Activated naive CD4-positive, alpha-beta T cell (primary cell): ENCODE measurements at places on chromosomes 13 and 19.
A peak's percentile ranks its signal among the peaks of the same experiment; 100 is the strongest.

GRCh38 chr13:112752711-112753541 lies 63.1 kb downstream of the ATP11A start:
- no peak for DNase-seq

DNA sequence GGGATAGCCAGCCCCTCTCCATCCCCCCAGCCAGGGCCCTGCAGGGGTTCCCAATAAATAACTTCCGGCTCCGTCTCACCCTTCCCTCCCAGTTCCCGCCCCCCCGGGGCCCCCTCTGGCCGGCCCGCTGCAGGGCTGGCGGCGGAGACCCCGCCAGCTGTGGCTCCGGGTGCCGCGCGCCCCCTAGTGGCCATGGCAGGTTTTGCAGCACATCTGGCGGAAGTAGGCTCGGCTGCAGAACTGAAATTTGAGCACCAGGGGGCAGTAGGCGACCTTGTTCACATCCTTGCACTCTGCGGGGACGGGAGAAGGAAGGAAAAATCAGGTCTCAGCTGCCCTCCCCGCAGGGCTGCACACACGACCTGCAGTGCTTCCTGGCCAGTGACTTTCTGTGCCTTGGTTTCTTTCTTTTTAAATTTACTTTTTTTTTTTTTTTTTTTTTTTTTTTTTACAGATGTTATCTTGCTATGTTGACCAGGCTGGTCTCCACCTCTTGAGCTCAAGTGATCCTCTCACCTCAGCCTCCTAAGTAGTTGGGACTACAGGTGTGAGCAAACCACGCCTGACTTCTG lies 3.6 kb upstream of the MYO1F start:
- DNase-seq: peak; percentile 67

GRCh38 chr19:48969276-48970138 lies 4.4 kb downstream of the FTL start:
- DNase-seq: no peak

- DNase-seq: no peak
Measured at GRCh38 chr13:51324714-51325420, 14.6 kb upstream of the SERPINE3 start.

- DNase-seq: no peak
Measured at GRCh38 chr19:55590617-55591016, 8.7 kb downstream of the FIZ1 start.

DNA sequence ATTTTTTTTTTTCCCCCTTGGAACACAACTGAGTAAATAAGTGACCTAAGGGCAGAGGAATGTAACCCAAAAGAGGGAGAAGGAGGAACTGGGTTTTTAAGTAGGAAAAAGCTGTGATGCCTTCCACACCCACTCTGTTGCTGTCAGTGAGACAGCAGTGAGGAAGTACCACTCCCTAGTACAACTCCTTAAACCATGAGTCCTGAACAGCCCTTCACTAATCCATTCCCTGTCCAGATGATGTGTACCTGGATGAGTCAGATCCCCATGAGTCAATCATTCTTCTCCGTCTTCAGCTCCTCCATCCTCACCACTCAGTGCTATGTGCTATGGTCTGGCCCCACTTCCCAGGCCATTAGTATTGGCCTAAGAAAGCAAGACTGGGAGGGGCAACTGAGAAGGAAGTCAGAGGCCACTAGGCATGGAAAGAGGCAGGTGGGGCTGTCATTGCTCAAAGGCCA lies 12.9 kb upstream of the CXCL17 start:
- no peak for DNase-seq

DNA sequence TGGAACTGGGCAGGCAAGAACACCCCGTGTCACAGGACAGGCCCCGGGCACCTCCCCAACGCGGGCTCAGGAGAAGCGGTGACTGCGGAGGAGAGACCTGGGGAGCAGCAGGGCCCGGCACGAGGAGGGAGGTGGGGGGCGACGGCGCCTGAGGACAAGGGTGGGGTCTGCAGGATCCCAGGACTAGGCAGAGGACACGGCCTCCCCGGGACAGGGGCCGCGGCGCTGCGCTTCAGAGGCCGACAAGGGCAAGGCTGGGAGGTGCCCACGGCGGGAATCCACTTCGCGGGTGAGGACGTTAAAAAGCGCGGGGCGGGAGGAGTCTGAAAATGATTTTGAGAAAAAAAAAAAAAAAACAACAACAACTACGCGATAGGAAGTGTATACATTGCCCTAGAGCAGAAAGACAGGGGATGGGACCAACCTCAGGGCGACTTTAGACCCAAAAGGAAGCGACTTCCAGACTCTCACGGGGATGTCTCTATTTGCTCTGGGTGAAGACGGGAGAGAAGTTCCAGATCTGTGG lies 44.9 kb downstream of the ZNF611 start:
- DNase-seq: no peak

DNA sequence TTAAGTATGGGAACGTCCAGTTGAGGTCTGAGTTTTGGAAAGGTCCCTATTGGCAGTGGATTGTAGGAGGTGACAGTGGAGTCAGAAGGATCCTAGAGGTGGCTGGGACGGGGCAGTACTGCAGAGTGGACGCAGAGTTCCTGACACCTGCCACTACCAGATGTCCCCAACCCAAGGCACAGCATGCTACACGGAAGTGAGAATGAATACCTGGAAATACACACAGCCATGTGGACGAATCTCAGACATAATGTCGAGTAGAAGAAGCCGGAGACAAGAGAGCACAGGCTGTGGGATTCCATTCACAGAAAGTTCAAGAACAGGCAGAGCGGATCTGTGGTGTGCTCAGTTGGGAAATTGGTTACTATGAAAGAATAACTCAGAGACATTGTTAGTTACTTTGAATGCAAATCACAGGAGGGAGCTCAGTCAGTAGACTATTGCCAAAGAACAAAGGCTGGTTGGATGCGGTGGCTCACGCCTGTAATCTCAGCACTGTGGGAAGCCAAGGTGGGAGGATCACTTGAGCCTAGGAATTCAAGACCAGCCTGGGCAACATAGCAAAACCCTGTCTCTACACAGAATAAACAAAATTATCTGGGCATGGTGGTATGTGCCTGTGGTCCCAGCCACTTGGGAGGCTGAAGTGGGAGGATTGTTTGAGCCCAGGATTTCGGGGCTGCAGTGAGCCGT lies 37.4 kb downstream of the RYR1 start:
- no peak for DNase-seq

DNA sequence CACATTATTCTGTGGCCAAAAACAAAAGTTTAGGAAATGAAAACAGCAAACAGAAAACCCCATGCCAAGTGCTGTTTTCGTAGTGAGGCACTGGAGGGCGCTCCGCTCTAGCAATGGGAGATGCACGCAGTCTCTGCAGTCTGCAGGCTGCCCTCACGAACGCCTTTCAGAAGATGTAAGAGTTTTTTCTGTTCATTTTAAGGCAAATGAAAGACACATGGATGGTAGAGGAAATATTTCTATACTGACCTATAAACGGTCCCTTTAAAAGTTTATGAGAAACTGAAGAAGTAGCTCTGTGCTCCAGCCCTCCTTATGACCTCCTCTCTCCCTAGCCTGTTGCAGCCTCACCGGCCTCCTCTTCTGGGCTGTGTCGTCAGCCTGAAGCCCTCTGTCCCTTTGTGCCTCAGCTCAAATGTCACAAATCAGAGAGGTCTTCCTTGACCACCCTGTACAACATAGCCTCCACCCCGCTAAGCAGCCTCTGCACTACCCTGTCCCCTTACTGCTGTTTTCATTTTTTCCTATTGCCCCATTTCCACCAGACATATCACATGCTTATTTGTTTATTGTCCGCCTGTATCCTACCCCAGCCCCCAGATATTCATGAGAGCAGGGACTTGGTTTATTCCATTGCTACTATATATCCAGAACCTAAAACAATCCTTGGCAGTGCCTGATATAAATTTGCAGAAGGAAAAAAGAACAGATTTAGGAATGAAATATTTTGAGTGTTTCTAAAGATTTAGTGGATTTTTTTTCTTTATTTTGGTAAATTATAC lies 116.4 kb downstream of the TM9SF2 start:
- no peak for DNase-seq

DNA sequence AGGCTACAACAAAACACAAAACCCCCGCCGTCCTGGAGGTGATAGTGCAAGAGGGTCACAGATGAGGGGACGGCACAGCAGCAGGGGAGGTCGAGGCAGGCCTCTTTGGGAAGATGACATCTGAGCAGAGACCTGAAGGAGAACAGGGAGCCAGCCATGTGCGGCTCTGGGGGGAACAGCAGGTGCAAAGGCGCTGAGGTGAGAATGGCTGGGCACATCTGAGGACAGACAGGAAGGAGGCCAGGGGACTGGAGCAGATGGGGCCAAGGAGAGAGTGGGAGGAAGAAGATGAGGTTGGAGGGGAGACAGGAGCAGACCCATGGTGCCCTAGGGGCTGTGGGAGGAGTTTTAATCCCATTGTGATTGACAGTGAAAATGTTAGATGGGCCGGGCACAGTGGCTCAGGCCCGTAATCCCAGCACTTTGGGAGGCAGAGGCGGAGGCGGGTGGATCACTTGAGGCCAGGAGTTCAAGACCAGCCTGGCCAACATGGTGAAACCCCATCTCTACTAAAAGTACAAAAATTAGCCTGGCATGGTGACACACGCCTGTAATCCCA lies 1.8 kb upstream of the CKM start:
- no peak for DNase-seq

DNA sequence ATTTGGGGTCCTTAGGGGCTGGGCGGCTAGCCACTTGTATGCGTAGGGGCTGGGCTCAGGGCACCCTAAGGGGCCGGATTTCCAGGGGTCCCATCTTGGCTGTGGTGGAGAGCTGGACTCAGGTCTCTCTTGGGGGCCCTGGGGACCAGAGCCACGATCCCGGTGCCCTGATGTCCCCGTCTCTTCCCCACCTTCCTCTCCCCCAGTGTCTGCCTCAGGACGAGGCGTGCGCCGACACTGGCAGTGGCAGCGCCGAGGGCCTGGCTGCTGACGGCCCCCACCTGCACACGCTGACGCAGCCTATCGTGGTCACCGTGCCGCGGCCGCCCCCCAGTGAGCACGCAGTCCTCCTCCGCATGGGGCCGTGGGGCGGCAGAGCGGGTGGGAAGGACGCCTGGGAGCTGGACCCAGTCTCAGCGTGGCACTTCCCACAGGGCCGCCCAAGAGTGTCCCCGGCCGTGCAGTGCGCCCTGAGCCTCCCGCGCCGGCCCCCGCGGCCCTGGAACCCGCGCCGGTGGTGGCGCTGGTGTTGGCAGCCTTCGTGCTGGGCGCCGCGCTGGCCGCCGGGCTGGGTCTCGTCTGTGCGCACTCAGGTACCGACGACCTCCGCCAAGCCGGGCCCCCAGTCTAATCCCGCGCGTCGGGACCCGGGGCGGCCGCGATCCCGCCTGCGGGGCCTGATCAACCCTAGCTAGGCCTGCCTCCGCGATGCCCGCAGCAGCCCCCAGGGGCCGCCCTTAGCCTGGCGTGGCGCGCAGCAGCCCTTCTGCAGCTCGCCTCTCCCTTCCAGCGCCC lies 2.7 kb upstream of the SNAPC2 start:
- DNase-seq: no peak

- DNase-seq: no peak
Measured at GRCh38 chr19:54253331-54254194, 3.5 kb downstream of the LILRB5 start.

- DNase-seq: no peak
Measured at GRCh38 chr19:33374236-33374714, 766 bp downstream of the CEBPG start.

DNA sequence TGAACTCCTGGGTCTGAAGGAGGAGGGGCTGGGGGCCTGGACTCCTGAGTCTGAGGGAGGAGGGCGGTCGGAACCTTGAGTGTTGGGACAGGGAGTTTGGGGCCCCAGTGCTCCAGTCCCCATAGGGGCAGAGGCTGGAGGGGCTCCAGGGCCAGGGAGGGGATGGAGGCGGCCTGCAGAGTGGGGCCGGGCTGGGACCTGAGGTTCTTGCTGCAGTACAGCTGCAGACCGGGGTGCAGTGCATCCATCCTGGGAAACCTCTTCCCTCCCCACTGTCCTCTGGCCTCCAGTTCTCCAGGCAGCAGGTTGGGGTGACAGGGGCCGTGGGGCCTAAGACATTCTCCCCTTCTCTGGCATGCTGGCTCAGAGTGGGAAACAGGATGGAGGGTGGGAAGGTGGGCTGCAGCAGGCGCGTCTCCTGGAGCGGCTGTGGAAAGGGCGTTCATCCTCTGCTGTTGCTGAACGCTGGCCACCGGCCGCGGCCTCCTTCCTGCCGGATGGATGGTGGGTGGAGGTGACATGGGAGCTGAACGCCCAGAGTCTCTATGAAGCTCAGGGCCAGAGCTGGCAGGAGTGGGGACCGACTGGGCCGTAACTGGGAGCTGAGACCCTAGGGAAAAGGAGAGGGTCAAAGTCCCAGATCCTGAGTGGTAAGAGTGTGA lies 1.6 kb downstream of the BRSK1 start:
- DNase-seq: no peak

- no peak for DNase-seq
Measured at GRCh38 chr19:51147663-51148062, 5.6 kb downstream of the SIGLEC7 start.

- no peak for DNase-seq
Measured at GRCh38 chr13:50365408-50366391, 350.5 kb downstream of the KCNRG start.

DNA sequence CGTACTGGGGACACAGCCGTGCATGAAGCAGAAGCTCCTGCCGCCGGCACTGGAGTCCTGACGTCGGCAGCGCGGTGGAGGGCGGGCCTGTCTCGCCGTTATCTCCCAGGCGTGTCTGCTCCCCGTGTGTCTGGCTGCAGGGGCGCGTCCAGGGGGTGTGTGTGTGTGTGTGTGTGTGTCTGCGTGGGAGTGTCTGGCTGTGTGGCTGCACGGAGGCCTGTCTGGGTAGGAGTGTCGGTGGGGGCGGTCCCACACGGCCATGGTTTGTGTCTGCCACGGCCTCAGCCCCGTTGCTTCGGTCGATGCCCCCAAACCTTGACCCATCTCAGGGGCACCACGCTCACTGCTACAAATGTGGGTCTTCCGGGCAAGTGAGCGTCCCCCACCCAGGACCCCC lies 18.3 kb downstream of the ARID3A start:
- DNase-seq: no peak

- no peak for DNase-seq
Measured at GRCh38 chr13:43905435-43906031, 25.8 kb downstream of the LACC1 start.

DNA sequence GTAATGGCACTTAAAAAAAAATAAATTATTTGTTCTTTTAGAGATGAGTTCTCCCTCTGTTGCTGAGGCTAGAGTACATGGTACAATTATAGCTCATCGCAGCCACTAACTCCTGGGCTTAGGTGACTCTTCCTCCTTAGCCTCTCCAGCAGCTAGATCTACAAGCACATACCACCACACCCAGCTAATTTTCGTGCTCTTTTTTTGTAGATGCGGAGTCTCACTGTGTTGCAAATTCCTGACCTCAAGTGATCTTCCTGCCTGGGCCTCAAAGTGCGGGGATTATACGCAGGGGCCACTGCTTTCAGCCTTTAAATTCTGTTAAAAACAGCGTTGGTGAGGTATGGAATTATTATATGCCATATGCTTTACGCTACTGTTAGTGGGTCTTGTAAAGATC lies 2034.0 kb downstream of the OLFM4 start:
- DNase-seq: no peak

GRCh38 chr13:97631158-97631557 lies 197.2 kb downstream of the RAP2A start:
- DNase-seq: no peak

- DNase-seq: no peak
Measured at GRCh38 chr13:71124230-71124629, 742.8 kb downstream of the DACH1 start.
